NAMALWA (cell line): ENCODE measurements at places on chromosomes 16 and 17.
A peak's percentile ranks its signal among the peaks of the same experiment; 100 is the strongest.

- no peak for DNase-seq
These were observed 11.8 kb downstream of the MPO start for GRCh38 chr17:58268774-58269556.

- DNase-seq, result no peak
These were observed 126.1 kb upstream of the PLCG2 start for GRCh38 chr16:81652798-81653505.

DNA sequence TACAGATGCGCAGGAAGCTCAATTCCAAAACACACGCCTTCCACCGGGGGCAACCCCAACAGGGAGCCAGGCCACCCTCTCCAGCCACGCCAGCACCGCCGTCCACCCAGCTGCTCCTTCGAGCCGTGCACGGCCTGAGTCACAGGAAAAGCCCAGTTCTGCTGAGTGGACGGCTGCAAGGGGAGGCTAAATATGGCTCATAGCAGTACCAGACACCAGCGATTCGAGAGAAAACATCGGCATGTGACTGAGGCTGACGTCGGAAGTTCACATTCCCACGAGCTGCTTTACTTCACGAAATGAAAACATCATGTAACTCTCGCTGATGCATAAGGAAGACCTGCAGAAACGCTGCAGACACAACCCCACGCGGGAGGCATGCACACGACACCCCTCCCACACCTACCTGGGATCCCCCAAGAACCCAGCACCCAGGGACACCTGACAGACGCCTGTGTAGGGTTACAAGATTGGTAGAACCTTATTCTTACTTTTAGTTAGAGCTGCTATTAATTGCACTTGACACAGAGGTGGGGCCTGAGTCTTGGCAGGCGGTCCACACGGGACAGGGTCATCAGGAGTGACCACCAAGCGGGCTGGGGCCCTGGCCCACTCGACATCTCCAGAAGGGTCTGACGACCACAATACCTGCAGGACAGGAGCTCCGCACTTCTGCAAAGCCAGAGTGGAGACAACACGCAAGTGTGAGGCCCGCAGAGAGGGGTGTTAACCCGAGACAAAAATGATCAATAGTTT is 116.8 kb downstream of the ANKRD11 start:
- DNase-seq, result no peak

DNA sequence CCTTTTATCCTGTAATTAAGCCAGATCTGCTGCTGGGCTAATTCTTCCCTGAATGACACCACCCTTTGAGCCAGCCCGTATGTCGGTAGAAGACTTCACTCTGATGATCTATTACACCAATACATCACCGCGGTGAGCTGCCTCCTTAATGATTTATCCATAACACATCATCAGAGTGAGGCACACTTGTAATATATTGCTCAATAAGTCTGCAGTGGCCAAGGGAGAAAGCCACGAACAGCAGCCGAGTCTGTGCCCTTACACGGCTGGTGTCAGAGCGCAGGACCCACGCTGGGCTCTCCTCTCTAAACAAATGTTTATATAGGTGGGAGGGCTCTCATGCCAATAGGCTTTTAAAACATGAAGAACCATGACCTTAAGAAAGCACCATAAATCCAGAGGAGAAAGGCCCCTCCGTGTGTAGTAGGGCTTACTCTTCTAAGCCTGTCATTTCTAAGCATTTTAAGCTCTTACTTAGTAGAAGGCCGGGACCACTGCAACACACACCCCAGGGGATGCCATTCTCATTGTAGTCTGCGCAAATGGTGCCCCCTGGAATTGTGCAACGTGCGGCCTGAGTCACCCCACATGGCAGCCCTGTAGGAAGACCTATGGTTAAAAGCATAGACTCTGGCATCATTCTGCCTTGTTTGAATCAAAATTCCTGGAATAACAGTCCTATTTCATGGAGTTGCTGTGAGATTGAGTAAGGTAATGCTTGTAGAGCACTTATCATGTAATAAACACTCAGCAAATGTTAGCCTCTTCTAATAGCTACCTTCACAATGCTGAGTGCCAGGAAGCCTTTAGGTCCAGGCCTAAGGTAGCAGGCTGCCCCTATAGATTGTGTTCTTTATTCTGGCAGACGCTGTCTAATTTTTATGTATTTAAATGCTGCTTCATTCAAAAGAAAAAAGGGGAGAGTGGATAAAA is 26.1 kb downstream of the MRPS23 start:
- DNase-seq, result no peak

- DNase-seq, result no peak
These were observed 383.6 kb downstream of the UTP18 start for GRCh38 chr17:51643702-51644490.

DNA sequence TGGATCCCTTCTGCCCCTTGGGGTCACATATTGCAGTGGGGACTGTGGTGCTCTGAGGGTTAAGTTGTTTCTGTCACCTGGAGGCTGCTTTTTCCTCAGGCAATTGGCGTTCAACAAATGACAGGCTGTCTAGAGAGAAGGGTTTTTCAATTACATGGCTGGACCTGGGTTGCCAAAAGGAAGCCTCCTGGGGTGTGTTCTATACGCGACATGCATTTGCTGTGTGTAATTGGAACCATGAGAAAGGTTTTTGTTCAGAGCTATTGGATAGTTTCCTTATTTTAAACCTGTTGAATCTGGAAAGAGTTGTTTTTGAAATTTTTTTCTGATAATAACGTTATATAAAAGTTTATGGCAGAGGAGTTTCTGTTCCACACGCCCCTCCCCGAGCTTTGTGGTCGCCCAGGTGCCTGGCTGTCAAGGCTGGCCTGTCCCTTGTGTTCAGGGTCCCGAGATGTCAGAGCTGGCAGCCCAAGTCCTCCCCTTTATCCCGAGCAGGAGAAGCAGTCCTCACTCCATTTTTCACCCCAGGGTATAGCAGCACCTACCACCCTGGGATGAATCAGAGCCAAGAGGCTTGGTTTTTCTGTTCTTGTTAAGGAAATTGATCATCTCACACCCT is 26.1 kb upstream of the ZNF750 start:
- peak; percentile 36 for DNase-seq

GRCh38 chr16:12288537-12289174 is 312.1 kb downstream of the SNX29 start:
- no peak for DNase-seq

DNA sequence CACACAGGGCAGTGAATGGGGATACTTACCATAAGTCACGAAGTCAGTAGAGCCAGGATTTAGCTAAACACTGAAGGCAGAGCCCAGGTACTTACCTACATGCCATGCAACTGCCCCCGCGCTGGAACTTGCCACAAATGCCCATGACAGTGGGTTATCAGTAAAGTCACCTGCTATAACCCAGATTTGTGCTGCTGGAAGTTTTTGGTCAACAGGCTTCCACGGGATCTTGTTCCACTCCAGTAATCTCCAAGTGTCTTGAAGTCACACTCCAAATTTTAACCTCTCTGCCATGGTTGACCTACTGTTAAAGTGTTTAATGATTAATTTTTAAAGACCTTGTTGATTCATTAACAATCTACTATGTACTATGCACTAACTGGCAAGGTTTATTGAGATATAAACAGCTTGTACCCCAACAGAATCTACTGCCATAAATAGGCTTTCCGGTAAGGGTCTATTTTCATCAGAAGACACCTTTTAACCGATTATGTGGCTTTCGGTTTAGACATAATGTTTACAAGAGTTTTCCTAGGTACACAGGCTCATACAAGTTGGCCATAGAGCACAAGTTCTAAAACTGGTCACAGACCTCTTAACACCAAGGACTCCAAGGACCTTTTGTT is 6.3 kb upstream of the SLC5A11 start:
- no peak for DNase-seq

GRCh38 chr16:17166095-17166494 is 304.7 kb downstream of the XYLT1 start:
- no peak for DNase-seq

DNA sequence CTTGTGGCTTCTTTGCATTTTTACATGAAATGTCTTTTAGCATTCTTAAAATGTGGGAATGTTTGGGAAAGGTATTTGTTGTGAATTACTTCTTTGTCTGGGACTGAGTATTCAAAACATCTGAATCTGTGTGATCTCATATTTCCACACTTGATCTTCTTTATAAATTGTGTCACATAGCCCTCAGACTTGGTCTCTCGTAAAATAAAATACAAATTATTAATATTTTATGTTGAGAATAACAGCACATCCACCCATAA is 81.9 kb downstream of the TUBD1 start:
- DNase-seq, result no peak

GRCh38 chr17:59149841-59150511 is 5.0 kb downstream of the SKA2 start:
- DNase-seq, result no peak

DNA sequence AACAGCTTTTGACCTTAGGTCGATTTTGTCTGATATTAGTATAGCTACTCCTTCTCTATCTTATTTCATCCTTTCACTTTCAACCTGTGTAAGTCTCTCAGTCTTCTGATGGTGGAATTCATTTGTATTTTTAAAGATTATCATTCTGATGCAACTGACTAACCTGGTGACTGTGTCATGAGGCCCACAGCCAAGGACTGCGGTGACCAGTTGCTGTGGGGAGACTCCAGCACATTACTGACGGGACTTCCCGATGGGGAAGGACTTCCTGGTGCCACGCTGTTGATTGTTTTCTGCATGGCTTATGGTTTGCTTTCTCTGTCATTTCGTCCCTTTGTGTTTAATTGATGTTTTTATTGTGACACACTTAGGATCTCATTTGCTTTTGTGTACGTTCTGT is 34.2 kb downstream of the RMI2 start:
- no peak for DNase-seq

DNA sequence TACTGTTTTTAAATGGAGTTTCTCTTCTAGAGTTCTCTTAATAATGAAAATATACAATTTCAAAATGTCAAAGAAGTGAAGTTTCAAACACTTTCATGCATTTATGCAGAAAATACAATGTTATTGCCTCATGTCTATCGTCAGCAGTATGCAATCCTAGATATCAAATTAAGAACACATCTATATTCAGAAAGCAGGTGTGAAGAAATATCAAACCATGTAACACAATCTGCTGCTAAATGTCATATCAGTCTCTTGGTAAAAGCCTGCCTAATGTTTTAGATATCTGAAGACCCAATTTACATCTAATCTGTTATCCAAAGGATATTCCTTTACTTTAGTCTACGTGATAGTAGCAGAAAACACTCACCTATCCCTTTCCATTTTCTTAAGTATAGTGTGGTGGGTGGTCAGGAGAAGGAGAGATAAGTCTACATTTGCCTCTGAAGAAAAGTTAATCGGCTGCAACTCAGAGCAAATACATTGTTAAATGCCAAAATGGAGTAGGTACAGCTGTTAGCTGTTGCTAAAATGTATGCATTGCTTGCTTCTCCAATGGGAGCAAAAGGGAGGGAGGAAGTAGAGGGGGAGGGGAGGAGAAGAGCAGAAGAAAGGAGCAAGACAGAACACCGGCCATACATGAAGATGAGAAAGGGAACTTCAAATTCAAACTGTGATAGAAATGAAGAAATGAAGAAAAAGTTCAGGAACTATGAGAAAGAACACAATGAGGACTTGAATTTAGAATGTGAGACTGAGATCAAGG is 64.9 kb downstream of the ITFG1 start:
- no peak for DNase-seq

DNA sequence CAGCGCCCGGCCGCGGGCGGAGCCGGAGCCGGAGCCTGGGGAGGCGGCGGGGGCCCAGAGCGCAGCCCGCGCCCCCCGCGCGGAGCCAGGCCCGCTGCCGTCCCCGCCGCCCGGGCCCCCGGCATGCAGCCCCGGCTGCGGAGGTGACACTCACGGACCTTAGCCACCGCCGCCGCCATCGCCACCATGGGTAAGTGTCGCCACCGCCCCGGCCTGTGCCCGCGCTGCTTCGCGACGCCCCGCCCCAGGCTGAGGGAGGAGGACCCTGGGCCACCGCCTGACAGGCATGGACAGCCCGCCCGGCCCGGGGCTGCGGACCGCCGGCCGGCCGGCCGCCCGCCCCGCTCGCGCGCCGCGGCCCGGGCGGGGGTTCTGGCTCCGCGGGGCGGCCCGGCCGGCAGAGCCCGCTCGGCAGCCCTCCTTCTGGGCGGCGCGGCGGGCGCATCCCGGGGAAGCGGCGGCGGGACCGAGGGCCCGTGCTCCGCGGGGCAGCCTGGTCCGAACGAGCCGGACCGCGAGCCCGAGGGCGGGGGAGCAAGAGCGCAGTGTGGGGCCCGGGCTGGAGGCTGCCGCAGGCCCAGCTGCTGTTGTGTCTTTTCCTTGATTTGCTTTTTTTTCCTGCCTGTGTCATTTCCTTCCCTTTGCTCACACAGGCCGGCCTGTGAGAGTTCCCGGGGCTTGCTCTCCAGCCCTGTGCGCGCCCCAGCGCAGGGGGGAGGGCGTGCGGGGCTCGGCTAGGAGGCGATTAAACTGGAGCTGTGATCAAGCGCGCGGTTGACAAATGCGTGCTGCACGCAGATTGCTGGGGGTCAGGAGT is 565 bp downstream of the MAP3K3 start:
- peak; percentile 73 for DNase-seq

DNA sequence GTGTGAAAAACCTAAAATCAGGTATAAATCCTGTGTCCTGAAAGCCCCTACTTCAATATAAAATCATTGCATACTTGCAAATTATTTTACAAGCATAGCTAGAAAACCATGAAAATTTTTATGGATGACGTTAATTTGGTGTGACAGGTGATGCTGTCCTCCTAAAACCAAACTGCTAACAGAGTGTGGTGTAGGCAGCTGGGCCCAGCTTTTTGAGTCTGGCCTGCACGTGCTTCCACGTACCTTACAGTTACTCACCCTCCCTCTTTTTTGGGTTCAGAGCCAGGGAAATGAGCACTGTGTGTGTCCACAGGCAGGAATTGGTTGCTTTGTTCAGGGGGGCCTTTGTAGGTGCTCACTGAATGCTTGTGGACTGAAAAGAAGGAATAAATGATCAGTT is 36.4 kb downstream of the CLEC16A start:
- DNase-seq, result no peak

GRCh38 chr17:66300956-66301355 is 1.5 kb upstream of the PRKCA start:
- DNase-seq, result no peak

- peak; percentile 5 for DNase-seq
These were observed 40.4 kb upstream of the ABCA5 start for GRCh38 chr17:69367298-69367697.

DNA sequence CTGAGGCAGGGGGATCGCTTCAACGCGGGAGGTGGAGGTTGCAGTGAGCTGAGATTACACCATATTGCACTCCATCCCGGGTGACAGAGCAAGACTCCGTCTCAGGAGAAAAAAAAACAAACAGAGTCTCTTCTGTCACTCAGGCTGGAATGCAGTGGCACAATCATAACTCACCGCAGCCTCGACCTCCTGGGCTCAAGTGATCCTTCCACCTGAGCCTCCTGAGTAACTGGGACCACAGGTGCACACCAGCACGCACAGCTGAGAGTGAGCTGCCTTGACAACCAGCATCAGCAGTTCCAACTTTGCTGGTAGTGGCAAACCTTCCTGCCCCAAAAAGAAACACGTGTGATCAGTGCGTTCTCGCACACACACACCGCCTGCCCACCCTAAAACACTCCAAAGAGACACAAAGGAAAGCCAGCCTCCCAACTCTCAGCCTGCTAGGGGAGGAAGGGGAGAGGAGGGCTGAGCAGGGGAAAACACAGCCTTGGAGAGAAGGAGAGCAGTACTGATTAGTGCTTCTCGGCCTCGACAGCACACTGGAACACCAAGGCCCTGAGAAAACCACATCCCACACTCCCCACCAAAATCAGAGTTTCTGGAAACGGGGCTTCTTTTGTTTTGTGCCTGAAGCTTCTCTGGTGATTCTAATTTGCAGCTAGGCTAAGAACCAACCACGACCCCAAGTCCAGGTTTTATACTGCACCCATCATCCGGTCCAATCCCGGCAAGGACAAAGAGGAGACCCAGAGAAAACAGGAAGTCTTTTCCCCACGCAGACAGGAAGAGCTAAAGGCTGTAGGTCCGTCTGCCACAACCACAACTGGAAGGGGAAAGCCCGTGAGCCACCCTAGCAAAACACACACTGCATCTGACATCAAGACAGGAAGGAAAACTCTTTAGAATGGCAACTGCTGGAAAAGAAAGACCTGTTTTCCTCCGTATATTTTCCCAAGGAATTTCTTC is 28.8 kb downstream of the ZCCHC14 start:
- peak; percentile 42 for DNase-seq
